ENCODE measurements at places on chromosomes 2 and 18.

GRCh38 chr2:157627594-157628476 lies 829 bp downstream of the ACVR1C start:
- DNase-seq = peak; percentile 19

GRCh38 chr2:178998539-178998938 lies 51.4 kb downstream of the CCDC141 start:
- no peak for DNase-seq

DNA sequence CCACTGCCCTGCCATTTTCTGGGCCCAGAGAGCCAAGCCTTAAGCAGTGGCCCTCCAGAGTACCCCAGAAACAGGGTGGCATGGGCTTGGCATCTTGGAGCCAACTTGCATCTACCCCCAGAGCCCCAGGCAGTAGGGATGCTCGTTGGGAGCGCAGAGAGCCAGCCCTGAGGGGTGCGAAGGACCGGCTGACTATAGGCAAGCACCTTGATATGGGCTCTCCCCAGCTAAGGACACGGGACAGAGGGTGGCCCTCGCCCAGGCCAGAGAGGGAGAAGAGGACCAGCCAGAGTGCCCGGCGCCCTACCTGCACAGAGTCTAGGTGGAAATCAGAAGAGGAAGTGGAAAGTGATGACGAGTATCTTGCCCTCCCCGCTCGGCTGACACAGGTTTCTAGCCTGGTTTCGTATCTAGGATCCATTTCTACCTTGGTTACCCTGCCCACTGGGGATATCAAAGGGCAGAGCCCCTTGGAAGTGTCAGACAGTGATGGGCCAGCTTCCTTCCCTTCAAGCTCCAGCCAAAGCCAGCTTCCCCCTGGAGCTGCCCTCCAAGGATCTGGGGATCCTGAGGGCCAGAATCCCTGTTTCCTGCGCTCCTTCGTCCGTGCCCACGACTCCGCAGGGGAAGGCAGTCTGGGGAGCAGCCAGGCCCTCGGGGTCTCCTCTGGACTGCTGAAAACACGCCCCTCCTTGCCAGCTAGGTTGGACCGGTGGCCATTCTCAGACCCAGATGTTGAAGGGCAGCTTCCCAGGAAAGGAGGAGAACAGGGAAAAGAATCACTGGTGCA lies 16.2 kb downstream of the CEP68 start:
- no peak for DNase-seq

DNA sequence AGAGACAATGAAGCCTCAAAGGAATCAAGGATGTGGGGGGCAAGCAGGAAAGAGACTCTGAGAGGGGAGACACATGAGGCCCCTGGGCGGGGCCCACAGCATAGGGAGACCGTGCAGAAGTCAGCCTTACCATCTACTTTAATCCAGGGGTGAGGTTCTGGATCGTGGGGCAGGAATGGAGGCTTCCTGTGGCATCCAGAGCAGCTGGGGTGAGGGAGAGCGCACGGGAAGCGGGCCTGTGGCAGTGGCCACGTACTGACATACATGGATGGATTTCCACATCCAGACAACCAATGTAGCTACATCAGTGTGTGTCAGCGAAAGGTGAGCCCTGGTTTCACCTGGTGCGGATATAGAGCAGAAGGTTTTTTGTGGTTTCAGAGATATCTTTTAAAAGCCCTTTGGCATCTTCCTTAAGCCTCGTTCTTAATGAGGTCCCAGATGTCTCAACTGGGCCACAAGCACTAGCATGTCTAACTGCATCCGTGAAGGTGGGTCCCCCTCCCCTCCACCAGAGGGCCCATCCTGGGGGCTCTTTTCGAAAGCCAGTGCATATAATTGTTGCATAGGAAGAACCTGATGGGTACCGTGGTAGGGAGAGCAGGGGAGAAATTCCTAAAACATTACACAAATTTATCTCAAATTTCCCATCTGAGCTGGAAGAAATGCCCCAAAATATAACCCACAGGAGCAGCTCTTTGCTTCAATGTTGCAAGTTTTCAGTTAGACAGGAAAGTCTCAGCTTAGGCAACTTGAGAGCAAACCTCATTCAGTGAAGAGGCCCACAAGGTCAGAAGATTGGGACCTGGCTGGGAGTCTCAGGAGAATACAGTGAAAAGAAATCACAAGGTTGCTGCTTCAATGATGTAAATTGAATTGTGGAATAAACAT lies 90.9 kb downstream of the SP3 start:
- DNase-seq = no peak

GRCh38 chr2:202700075-202700901 lies 65.5 kb downstream of the FAM117B start:
- DNase-seq = no peak

DNA sequence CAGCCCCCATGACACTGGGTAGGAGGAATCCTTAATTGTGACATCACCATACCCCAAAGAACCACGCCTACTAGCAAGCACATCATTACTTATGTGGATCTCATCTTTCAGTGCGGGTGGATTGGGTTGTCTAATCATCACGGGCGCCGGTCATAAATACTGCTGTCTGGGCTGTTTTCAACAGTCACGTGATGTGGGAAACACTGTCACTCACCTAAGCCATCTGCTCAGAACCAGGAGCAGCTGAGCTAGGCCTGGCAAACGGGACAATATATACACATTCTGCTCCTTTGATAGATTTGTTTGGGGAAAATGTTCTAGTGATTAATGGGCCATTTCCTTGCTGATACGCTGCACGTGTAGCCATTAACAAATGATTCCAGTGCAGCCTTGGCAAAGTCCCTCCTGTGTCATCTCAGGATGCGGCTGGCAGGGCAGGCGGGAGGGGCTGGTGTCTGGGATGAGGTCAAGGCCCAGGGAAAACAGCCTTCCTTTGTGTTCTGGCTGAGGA lies 145.9 kb upstream of the COPS8 start:
- no peak for DNase-seq

Data from stimulated activated CD4-positive, alpha-beta T cell treated with anti-CD3 and anti-CD28 coated beads, TNF-alpha, amount 100 ng/mL, for 4 hours (primary cell).